ENCODE measurements at places on chromosomes 7 and 10.

GRCh38 chr7:67493366-67493765 is 496.7 kb downstream of the TYW1 start:
- peak; percentile 33 for DNase-seq

GRCh38 chr7:70215491-70215890 is 617.2 kb downstream of the AUTS2 start:
- DNase-seq, result no peak

DNA sequence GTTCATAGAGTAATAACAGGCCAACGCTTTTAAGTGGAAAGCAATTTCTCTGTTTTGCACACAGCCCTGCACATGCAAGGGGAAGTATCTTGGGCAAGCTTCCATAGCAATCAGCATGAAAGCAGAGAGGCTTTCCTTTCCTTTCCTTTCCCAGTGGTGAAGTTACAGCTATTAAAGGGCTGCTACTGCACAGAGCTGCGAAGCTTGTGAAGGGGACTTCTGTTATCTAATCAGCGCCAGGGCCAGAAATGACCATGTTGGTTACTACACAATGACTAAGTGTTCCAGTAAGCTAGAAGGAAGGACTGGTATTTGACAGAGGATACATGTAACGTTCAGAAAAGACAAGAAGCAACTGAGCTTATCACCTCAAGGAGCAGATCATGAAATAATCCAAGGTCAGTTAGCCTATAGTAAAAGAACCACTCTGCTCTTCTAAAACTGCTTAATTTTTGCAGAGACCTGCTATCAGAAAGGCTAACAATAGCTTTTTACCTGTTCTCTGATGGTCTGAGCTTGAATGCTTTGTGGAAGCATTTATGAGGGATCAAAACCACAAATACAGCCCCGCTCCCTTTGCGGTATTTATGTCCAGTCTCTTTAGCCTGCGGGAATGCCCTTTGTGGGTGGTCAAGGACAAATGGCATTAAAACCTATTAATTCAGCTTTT is 45.9 kb downstream of the SGMS1 start:
- DNase-seq, result peak; percentile 41

DNA sequence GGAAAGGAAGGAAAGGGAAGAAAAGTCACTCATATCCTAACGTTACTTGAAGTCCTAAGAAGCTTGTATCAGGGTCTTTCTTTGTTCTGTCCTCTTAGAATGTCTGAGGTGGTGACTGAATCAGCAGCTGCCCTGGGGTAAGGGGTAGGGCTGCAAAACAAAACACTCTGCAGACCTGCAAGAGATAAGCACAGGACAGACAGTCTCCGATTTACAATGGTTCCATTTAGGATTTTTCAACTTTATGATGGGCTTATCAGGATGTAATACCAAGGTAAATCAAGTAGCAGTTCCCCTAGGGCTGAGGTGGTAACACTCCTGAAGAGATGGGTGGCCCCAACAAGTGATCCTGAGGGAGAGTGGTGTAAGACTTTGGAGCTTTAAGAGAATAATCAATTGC is 16.5 kb downstream of the KDM7A start:
- no peak for DNase-seq

GRCh38 chr7:15874774-15875173 is 188.3 kb upstream of the MEOX2 start:
- DNase-seq, result no peak

- DNase-seq, result peak; percentile 69
Observed at GRCh38 chr10:6171881-6172695, 30.6 kb upstream of the PFKFB3 start.

DNA sequence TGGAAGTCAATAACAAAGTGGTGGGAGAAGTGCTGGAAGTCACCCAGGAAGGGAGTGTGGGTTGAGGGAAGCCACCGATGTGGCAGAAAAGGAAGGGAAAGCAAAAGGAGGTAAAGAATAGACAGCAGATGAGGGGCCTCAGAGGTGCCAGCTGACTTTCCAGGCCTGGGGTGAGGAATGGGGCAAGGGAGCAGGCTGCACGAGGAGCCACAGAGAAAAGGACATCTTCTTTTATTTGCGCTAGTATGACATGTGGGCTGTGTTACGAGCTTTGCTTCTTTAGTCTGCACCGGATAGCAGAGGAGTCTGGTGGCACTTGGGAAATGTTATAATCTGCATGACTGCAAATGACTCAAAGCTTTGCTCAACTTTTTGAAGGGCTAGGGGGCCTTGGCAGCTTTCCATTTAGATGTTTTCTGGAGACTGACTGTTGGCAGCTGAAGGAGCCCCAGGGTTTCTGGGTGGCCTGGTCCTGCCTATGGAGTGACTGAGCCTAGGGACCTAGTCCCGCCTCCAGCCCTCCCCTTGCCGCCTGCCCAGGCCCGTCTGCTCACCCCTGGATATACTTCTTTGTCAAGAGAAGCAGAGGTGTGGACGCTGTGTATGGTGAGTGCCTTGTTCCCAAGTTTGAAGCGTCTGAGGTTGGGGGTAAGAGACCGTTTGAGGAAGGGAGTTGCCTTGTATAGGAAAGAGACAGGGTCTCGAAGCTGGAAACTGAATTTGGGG is 5.1 kb downstream of the PRXL2A start:
- peak; percentile 44 for DNase-seq

GRCh38 chr10:72259491-72260238 is 14.1 kb upstream of the DDIT4 start:
- peak; percentile 83 for DNase-seq

GRCh38 chr10:35075228-35075627 is 14.9 kb downstream of the CUL2 start:
- no peak for DNase-seq

- DNase-seq, result no peak
Observed at GRCh38 chr7:80873140-80873539, 45.7 kb downstream of the SEMA3C start.

DNA sequence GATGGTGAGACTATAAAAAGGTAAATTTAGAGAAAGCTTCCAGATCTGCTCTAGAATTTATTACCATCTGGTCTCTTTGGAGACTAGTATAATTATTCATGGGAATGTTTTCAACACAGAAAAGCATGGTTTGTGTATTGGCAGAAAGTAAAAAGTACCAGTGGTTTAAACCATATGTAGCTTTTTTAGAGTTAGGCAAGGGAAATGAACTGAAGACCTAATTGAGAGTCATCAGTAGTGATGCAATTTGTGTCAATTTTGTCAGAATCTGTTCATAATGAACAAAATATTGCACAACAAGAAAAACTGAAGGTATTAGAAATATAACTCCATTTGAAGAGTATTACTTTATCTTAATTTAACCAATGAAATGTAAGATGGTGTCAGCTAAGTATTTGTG is 181.4 kb downstream of the ADK start:
- DNase-seq, result no peak

DNA sequence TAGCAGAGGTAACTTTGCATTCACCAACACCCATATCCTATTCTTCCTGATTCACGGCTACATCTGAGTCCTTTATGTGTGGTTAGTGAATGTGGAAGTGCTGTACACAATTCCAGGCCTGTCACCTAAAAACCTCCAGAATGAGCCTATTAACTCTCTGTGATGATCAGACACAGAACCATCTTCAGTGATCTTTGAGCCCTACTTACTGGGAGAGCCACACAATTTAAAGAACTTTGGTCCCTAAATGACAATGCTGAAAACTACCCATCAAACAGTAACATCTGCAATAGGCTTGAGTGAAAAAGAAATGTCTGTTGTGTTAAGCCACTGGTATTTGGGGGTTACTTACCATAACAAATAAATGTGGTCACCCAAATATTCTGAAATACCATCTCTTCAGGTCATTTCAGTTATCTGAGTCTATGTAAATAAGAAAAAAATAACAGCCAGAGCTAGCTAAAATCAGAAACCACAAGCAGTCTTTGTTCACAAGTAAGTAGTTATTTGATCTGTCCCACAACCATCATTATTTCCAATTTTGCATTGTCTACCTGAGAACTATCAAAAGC is 145.7 kb downstream of the HGF start:
- no peak for DNase-seq

DNA sequence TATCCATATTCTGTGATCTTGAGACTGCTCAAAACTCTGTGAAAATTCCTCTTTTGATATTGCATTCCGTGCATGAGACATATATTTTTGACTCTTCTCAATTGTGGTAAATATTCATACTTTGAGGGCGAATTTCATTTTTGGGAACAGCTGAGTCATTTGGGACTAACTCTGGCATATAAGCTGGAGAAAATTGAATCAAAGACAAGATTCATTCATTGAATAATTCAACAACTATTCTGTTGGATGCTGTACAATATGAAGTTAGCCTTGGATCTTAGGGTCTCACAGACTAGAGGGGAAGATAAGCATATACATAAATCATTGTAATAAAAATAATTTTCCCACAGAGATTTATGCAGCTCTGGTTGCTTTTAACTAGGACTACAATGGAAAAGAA is 183.2 kb upstream of the NEBL start:
- DNase-seq, result no peak

- DNase-seq, result no peak
Observed at GRCh38 chr10:88879534-88880281, at the start of gene STAMBPL1. Gene STAMBPL1, plus strand, starts transcription at chr10:88880245. Its CDS starts 21,464 bp downstream, at chr10:88901709.

DNA sequence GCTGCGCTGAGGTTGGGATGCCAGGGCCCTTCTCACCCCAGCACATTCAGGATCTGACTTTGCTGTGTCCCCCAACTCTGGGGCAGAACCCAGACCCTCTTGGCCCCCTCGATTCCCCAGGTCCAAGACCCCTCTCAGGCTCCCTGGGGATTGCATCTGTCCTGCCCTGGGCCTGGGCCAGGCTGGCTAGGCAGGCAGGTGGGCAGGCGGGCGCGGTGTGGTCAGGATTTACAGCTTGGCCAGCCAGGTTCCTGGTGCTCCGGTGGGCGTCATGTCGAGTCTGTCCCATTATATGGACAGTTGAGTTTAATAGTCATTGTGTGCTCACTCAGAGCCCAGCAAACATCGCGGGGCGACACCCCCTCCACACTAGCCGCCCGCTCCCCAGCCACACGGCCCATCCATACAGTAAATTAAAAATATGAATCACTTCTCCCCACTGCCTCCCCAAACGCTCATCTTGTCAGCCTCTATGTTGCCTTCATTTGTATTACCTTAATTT is 23.5 kb downstream of the POLL start:
- DNase-seq, result no peak

DNA sequence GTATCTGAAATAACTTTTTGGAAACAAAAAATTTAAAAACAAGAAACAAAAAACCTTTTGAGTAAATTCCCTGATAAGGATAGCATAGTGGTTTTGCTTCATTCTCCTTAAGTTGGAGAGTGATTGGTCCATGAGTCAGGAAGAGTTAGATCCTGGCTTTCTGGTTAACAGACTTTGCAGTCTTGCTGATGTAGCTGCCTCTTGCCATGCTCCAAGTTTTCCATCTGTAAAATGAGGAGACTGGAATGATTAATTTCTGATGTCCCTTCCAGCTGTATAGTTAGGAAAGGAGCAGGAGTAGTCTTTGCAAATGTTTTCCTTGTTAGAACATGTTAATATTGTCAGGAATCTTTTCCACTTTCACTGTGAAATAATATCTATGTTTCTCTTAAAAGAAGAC is 266.6 kb downstream of the DNAJB9 start:
- no peak for DNase-seq

DNA sequence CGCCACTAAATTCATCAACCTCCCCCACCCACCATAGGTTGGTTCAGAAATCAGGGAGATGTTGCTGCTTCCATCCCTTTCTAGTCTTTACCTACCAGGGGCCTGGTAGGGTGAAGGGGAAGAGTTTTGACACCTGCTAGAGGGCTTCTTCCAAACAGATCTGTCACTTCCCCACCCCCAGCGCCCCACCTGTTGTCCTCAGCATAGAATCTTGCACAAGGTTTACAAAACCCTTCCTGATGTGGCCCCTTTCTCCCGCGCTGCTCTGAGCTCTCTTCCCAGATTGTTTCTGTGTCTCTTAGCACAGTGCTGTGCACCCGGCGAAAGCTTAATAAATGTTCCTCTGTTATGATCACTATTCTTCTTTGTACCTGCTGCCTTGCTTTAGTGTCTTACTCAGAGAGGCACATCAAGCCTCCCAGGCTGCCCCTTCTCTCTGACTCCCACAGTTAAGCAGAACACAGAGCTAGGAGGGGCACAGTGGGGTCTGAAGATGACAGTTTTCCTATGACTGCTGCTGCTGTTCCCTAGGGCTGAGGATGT is 11.2 kb upstream of the C10orf95 start:
- DNase-seq, result no peak

- DNase-seq, result no peak
Observed at GRCh38 chr7:70634610-70635068, 497.3 kb upstream of the GALNT17 start.

- DNase-seq, result no peak
Observed at GRCh38 chr7:132489776-132490237, 86.5 kb downstream of the PLXNA4 start.

GRCh38 chr10:112716924-112717413 is 233.1 kb upstream of the TCF7L2 start:
- DNase-seq, result no peak

- DNase-seq, result no peak
Observed at GRCh38 chr10:127759276-127759675, 22.3 kb downstream of the FOXI2 start.

- no peak for DNase-seq
Observed at GRCh38 chr10:71216363-71216695, 4.0 kb downstream of the UNC5B start.

DNA sequence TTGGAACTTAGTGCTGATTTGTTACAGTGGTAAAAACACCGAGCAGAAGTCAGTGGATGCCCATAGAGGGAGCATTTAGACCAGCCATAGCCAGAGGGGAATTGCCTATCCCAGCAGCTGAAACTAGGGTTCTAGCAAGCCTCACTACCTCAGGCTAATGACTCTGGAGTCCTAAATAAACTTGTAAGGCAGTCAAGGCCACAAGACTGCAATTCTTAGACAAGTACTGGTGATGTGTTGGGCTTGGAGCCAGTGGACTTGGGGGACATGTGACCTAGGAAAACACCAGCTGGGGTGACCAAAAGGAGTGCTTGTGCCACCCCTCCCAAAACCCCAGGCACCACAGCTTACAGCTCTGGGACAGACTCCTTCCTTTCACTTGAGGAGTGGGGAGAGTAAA is 209.0 kb downstream of the MAGI2 start:
- DNase-seq, result no peak

GRCh38 chr7:143504937-143505297 is 27.2 kb downstream of the TAS2R41 start:
- DNase-seq, result no peak

GRCh38 chr7:115476671-115477181 is 553.8 kb downstream of the TFEC start:
- DNase-seq, result peak; percentile 26

DNA sequence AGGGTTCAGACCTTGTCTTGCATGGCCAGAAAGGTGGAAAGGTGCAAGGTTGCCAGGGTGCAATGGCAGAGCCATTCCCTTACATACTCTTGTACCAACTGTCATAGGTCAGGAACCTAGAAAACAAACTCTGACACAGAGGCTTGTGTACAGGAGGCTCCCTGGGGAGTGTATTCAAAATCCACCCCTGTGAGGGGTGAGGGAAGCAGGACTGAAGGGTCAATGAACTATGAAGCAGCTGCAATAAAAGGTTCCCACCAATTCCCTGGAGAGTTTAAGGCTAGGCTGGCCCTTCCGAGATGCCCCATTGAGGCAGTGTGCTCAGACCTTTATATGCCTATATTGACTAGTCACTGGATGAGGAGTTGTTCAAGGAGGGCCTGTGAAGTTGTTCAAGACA is 13.9 kb upstream of the CUZD1 start:
- no peak for DNase-seq
